Lung (tissue), 17 donors: ENCODE measurements at places on chromosomes 4 and X. TPM values are rescaled to one million over a fixed set of nuclear protein-coding genes. Genes with fewer than 3 reads are reported as not detected.

DNA sequence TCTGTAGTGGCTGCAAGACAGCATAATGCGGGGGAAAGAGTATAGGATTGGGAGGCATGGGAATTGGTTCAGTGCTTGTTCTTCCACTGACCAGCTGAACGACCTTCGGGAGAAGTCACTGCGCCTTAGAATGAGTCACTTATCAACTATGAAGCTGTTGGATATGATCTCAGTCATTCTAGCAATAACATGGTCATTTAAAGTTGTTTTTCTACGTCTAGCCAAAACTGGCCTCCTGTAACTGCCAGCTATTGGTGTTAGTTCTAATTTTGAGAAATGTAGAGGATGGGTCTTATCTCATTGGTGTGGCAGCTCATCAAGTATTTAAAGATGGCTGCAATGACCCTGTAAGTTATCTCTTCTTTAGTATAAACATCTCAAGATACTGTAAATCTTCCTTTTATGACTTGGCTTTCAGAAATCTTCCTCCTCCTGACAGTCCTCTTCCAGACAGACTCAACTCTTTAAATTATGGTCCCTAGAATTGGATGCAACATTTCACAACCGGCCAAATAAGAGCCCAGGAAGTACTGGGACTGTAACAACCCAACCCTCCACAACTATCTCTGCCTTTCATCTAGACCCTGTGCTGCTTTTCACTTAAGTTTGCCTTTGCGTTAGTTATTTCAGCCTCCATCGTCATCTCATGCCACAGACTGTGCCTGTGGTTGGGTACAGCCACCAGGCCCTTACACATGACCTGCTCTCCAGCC lies 243.3 kb downstream of the CBR4 start:
- no peaks in the 10 kb centered on the region for H3K27me3 ChIP-seq
- peak overlapping the region; percentile 59 for H3K27ac ChIP-seq
- no peaks in the 10 kb centered on the region for H3K36me3 ChIP-seq
- H3K4me3 ChIP-seq: no peak overlapping the region

GRCh38 chr4:91267543-91267942 lies 1036.2 kb upstream of the GRID2 start:
- DNase-seq: no peak
- H3K27ac ChIP-seq: no peak overlapping the region
- no peaks in the 10 kb centered on the region for H3K27me3 ChIP-seq

GRCh38 chr4:94346541-94346940 lies 3.9 kb upstream of the HPGDS start:
- H3K27ac ChIP-seq: no peak overlapping the region
- H3K27me3 ChIP-seq: no peaks in the 10 kb centered on the region
- H3K36me3 ChIP-seq: no peaks in the 10 kb centered on the region
- H3K4me3 ChIP-seq: no peak overlapping the region
- no peak for DNase-seq

GRCh38 chr4:186104114-186104889 lies at the start of gene FAM149A:
Gene FAM149A, plus strand, starts transcription at chr4:186104704.
- DNase-seq: peak; percentile 63
- H3K4me3 ChIP-seq: peak within 1 kb of the TSS; percentile 59
- H3K27ac ChIP-seq: peak within 1 kb of the TSS; percentile 59
- H3K36me3 ChIP-seq: no peaks in the 10 kb centered on the region

- no peak overlapping the region for H3K4me3 ChIP-seq
- H3K27me3 ChIP-seq: no peaks in the 10 kb centered on the region
These were observed 37.7 kb upstream of the TASL start for GRCh38 chrX:30615229-30615628.

GRCh38 chrX:148417934-148418333 lies 82.5 kb upstream of the AFF2 start:
- no peaks in the 10 kb centered on the region for H3K27me3 ChIP-seq
- H3K4me1 ChIP-seq: no peaks in the 10 kb centered on the region
- DNase-seq: no peak
- no peak overlapping the region for H3K27ac ChIP-seq

The S100G gene
- total RNA-seq: not detected

GRCh38 chrX:66680451-66680850 lies 41.6 kb upstream of the EDA2R start:
- DNase-seq: no peak
- no peaks in the 10 kb centered on the region for H3K36me3 ChIP-seq
- no peak overlapping the region for H3K4me3 ChIP-seq
- H3K27ac ChIP-seq: no peak overlapping the region

The DMP1 gene
- not detected for total RNA-seq

The GPR82 gene
- 1.1 TPM for total RNA-seq

GRCh38 chr4:138438608-138439007 lies 196.5 kb upstream of the SLC7A11 start:
- H3K4me1 ChIP-seq: no peaks in the 10 kb centered on the region
- no peaks in the 10 kb centered on the region for H3K36me3 ChIP-seq
- no peak for DNase-seq
- no peak overlapping the region for H3K27ac ChIP-seq

- DNase-seq: no peak
- no peaks in the 10 kb centered on the region for H3K27me3 ChIP-seq
- H3K4me1 ChIP-seq: no peaks in the 10 kb centered on the region
- no peaks in the 10 kb centered on the region for H3K36me3 ChIP-seq
- H3K27ac ChIP-seq: no peak overlapping the region
These were observed 45.6 kb downstream of the SLIT2 start for GRCh38 chr4:20297261-20297660.

The RHOXF2B gene
- not detected for total RNA-seq

DNA sequence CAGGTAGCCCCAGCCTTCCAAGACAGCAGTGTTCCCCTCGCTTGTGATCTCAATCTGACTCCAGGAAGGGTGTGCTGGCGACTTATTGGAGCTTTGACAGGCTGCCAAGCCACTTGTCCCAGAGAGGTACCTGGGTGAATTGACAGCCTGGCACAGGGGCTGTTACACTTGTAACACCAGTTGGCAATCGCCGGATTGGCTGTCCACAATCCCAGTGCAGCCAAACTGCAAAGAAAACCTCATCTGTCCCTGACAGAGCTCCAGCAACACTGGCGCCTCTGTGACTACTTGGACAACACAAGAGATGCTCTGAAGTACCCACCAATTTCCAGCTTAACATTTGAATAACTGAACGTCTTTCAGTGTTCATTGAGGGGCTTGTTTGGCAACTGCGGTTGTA lies 76.8 kb upstream of the PRPS1 start:
- no peak overlapping the region for H3K4me3 ChIP-seq
- no peaks in the 10 kb centered on the region for H3K36me3 ChIP-seq
- H3K4me1 ChIP-seq: no peaks in the 10 kb centered on the region
- H3K27me3 ChIP-seq: no peaks in the 10 kb centered on the region

- no peak overlapping the region for H3K27ac ChIP-seq
- peaks cover 4% of the 10 kb centered on the region for H3K4me1 ChIP-seq
- no peaks in the 10 kb centered on the region for H3K36me3 ChIP-seq
- no peak for DNase-seq
These were observed 24.4 kb downstream of the ENOX2 start for GRCh38 chrX:130878350-130879341.

- H3K27ac ChIP-seq: no peak overlapping the region
- no peak for DNase-seq
- H3K4me1 ChIP-seq: no peaks in the 10 kb centered on the region
- peaks cover 10% of the 10 kb centered on the region for H3K27me3 ChIP-seq
These were observed 60.7 kb upstream of the NXF3 start for GRCh38 chrX:103153661-103154060.

DNA sequence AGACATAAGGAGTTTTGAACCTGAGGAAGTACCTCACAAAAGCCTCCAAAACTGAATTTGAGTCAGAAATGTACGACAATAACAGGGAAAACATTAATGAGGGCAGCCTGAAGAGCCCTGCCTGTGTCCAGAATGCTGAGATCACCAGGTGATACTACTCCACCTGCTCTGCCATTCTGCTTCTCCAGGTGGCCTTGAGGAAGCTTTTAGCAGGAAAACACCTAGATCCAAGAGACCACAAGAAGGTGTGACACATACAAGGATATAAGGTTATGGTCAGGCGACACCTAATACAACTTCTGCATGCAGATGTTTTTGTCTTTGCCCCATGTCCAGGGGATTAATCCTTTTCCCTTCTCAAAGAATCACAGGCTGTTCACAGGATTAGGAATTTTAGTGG lies 15.3 kb downstream of the SOWAHB start:
- no peak overlapping the region for H3K27ac ChIP-seq
- no peaks in the 10 kb centered on the region for H3K27me3 ChIP-seq
- H3K4me1 ChIP-seq: peaks cover 19% of the 10 kb centered on the region
- no peak for DNase-seq
- no peaks in the 10 kb centered on the region for H3K36me3 ChIP-seq
- H3K4me3 ChIP-seq: no peak overlapping the region

The CFAP99 gene
- 12.1 TPM for total RNA-seq

DNA sequence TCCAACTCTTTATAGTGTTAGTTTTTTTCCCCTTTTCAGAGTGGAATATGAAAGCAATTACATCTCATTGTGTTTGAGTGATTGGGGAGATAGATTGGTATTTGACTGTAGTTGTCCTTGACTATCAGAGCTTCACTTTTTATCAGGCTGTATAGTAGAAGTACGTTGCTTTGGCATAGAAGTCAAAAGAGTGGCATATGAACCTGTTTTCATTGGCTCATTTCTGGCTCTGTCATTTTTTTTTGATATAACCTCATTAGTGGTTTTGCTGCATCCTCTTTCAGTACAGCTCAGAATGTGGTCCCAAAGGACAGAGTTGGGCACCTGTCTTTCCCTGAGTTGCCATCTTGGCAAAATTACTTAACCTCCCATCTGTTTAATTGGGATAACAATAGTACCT lies 1.4 kb downstream of the TMA16 start:
- no peak overlapping the region for H3K4me3 ChIP-seq
- H3K4me1 ChIP-seq: peaks cover 7% of the 10 kb centered on the region
- no peaks in the 10 kb centered on the region for H3K27me3 ChIP-seq
- no peak overlapping the region for H3K27ac ChIP-seq

The GPRASP1 gene
- total RNA-seq: 3.1 TPM

GRCh38 chr4:153126137-153126536 lies 78.1 kb upstream of the TRIM2 start:
- no peaks in the 10 kb centered on the region for H3K27me3 ChIP-seq
- no peaks in the 10 kb centered on the region for H3K4me1 ChIP-seq
- no peak for DNase-seq
- no peaks in the 10 kb centered on the region for H3K36me3 ChIP-seq
- H3K4me3 ChIP-seq: no peak overlapping the region

The CFI gene
- 150 TPM for total RNA-seq

The ADGRG2 gene
- total RNA-seq: 1.3 TPM

DNA sequence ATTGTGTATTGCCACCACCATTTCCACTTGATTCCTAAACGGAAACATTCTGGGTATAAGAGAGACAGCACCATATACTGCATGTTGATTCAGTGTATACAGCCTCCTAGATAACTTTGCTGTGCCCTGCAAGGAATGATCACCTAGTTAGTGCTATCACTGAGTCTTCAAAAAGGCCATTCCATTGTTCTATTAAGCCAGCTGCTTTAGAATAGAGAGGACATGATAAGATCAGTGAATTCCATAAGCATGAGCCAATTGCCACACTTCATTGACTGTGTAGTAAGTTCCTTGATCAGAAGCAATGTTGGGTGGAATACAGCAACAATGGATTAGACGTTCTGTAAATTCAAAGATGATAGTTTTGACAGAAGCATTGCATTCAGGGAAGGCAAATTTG lies 1047.3 kb downstream of the PCDH18 start:
- H3K4me1 ChIP-seq: no peaks in the 10 kb centered on the region
- no peaks in the 10 kb centered on the region for H3K27me3 ChIP-seq
- no peak overlapping the region for H3K4me3 ChIP-seq
- H3K36me3 ChIP-seq: no peaks in the 10 kb centered on the region
- DNase-seq: peak; percentile 5
- H3K27ac ChIP-seq: no peak overlapping the region

- DNase-seq: no peak
- H3K27ac ChIP-seq: no peak overlapping the region
- H3K36me3 ChIP-seq: no peaks in the 10 kb centered on the region
- no peaks in the 10 kb centered on the region for H3K27me3 ChIP-seq
- no peak overlapping the region for H3K4me3 ChIP-seq
These were observed 50.9 kb downstream of the FAM193A start for GRCh38 chr4:2587213-2587823.
